ENCODE measurements at places on chromosomes 4 and X.

DNA sequence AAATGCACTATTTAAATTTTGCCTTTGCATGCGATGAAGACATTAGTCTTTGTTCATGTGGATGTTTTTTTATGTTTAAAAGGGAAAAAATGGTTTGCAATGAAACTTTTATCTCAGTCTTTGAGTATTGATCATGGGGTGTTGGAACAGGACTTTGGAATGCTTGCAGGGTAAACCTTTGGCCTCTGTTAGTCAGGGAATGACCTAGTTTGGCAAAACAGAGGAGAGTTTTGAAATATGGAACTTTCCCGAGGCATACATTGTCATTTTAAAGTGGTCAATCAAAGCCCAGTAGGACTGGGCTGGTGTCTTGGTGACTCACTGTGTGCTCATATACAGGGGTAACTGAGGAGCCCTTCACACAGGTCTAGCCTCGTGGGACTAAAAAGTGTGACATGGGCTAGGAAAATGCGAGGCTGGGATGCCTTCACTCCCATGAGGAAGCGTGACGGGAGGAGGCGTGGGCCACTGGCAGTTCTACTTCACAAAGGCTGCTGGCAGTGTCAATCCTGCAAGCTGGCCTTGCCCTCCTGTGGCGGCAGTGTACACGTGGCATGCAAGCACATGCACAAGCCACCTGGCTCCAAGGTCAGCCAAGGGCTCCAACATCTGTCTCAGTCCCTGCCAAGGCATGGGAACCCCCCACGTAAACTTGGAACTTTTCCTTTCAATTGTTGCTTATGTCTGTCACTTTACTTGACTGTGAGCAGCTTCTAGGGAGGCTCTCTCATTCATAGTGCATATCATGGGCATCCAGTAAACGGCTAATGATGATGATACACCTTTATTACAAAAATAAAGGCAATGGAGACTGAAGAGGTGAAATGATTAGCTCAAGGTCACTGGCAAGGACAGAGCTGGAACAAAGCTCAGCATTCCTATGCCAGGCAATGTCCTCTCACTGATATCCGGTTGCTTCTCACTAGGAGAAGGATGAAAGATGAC, 5.2 kb upstream of the F11 start:
- DNase-seq = no peak

DNA sequence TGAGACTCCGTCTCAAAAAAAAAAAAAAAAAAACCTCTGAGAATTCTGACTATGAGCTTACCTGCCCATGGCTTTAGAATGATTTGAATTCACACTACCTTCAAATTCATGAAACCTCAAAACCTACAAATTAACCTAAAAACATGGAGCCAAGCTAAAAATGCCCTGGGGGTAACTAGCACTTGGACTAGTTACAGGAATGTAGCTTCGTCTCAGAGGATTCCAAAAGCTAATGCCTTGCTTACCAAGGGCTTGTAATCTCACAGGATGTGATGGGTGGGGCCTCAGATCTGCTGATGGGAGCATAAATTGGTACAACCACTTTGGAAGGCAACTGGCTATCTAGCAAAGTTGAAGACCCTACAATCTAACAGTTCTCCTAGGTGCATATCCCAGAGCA, 79.4 kb upstream of the SPRY1 start:
- DNase-seq = no peak

DNA sequence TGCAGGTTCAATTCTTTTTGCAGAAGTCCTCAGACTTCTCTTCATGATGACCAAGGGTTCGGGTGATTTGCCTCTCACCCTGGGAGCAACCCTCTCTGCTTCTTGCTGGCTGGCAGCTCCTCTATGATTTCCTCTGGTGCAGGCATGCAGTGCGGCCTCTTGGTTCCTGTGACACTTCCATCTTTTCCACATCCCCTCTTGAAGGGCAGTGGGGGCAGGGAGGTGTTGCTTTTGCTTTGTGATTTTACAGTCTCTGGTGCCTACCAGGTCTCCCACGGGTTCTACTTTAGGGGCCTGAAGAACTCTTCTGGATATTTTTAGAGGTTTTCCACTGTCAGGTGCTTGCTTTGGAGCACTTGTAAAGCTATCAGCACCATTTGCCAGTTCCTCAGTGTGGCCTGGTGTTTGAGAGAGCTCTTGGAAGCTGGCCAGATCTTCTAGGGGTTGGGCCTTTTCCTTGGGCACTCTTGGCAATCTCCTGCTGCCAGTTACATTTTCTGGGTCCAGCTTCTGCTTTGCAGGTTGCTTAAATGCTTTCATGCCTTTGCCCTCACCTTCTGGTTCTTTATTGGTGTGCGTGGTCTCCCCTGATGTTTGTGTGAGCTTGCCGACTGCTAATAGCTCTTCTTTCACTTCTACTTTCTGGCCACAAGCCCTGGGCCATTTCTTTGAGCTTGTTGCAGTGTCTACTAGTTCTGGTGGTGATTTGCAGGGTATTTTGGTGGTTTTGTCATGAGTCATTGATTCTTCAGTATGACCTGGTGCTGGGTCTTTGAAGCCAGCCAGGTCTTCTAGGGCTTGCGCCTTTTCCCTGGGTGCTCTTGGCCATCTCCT, 11.5 kb upstream of the CHST7 start:
- no peak for DNase-seq

GRCh38 chr4:139453041-139453370, 915 bp upstream of the RAB33B start:
- peak; percentile 57 for DNase-seq

DNA sequence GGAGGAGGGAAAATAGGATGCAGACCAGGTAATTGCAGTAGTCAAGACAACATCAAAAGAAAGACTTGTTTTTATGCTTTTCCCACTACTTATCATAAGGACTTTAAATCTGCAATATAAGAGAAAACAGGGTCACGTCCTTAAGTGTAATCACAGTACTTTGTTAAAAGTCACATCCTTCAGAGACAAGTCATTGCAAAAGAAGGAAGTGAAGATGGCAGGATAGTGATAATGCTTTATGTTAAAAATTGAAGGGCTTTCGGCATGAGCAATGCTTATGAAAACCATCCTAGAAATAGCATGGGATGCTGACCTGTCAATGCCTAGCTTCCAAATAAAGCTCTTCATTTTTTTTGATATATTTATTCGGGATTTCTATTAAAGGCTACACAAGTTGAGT, 110.2 kb upstream of the TENM3 start:
- DNase-seq = no peak

- peak; percentile 55 for DNase-seq
These were observed 111.6 kb downstream of the BTC start for GRCh38 chr4:74682567-74683359.

Data from urothelium cell line (cell line).